ENCODE measurements at places on chromosomes 3 and 15.

DNA sequence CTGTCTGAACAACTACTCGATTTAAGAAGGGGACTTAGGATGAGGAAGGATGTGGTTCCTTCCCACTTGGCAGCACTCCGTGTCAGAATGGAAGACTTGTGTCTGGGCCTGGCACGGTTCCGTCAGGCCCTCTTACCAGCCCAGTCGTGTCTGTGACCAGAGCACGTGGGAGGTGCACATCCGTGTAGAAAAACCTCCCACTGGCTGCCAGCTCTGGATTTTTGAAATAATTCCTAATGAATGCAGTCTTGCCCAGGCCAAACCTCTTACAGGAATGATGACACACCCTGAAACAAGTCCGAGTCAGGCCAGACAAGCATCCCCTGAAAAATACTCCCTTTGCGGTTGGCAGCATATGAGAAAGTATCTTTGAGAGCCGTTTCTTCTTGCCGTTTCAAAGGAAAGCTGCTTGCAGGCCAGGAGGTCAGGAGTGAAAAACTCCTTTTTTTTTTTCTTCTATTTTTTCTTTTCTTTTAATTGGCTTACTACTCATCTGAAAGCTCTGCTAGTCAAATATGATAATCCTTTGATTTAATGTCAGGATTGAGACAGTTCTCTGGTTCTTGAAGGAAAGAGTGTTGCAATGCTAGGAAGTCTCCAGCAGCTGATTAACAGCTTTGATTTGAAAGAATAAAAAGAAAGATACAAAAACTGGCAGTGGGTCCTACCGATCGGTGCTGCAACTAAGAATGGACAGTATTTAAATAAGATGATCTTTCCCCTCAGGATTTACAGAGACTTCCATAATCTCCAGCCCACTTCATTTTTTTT lies 19.8 kb downstream of the IL1RAP start:
- DNase-seq, result no peak

GRCh38 chr3:175988401-175988800 lies 1129.3 kb downstream of the NAALADL2 start:
- DNase-seq, result no peak

DNA sequence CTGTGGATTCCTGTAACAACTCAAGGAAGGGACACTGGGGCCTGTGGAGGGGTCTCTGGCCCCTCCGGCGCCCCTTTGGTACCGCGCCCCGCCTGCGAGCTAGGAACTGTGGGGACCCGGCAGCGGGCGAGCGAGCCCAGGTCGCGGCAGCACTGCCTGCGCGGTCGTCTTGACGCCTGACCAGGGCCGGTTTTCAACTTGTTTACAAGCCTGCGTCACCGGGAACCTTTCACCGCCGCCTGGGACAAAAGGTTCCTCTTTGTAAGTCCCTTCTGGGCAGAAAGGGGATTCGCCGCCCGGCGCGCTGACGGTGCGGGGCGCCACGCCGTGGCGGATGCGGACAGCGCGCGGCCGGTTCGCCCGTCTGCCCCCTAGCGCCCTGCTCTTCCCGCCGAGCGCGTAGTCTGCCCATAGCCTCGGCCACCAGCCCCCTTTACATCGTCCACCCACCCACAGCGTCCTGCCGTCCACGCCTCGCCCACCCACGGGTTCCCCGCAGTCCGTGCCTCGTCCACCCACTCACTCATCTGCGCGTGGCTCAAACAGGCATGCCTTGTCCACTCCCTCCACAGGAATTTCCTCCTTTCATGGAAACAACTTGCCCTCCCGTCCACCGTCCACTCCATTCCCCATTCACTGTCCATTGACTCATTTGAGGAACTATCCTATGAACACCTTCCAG lies 5.5 kb upstream of the CFAP100 start:
- DNase-seq, result peak; percentile 58

- DNase-seq, result no peak
These were observed 68.8 kb upstream of the ZNF148 start for GRCh38 chr3:125443923-125444322.

Measured in GM18507 (cell line).